SJSA1 (cell line): ENCODE measurements at places on chromosomes 13 and 19. TPM values are rescaled to one million over a fixed set of nuclear protein-coding genes. Genes with fewer than 3 reads are reported as not detected.

DNA sequence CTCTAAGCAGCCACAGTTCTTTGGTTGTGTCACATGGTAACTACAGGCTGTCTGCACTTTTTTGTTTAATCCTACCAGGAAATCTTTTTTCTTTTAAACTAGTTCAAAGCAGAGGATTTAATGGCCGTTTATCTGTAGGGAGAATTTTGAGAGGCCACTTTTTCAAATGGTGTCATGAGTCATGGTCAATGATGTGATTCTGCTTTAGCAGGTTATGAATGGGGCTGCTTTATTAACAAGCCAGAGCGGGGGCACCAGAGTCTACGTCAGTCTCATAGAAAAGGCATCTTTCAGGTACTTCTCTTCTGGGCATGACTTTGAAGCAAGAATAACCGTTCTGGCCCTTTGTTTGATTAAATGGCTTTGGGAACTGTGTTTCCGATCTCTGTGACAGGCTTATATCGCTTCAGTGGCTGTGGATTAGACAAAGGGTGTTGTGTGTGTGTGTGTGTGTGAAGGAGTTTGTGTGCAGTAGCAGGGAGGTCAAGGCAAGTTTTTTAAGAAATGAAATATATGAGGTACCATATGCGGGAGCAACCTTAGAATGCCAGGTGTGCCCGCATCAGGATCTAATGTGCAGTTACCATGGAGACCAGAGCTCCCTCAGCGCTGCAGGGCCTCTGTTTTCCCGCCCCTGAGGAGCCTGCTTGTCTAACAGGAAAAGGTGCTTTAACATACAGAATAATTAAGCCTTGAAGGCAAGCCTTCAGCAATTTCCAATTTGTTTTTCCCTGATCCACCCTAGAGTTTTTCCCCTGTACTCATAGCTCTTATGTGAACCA is 120.5 kb downstream of the KATNAL1 start:
- DNase-seq, result no peak

DNA sequence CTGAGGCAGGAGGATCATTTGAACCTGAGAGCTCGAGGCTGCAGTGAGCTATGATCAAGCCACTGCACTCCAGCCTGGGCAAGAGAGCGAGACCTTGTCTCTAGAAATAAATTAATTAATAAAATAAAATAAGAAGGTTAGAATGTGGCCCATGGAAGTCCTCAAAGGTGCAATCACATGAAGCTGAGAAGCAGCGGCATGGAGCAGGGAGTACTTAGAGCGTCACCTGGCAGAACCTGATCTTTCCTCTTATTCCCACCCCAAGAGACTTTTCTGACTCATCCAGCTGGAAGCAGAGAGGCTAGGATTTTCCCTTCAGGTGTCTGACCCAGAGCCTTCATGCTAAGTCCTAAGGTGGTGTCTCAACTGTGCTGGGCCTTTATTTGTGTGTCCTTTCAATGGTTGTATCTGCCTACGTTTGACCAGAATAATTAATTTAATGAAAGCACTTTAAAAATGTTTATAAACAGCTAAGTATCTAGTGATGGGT is 8.9 kb upstream of the MRPS31 start:
- DNase-seq, result no peak

DNA sequence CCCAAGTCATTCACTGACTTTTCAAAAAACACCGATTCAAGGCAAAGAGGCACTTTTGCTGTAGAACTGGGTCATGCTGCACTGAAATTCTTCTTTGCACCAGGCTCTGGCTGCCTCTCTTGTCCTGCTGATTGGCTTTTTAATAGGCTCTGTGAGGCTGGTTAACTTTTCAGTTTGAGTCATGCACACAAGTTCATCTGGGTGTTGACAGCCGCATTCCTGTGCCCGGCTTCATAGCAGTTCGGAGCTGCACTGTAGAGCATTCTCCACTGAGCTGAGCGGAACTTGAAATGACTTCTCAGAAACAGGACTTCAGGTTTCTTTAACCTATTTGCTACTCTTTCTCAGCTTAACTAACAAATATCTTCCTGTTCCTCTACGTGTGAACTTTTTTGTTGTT is 978.3 kb downstream of the UQCRFS1 start:
- DNase-seq, result no peak

- no peak for DNase-seq
Observed at GRCh38 chr19:10624585-10624984, 768 bp upstream of the SLC44A2 start.

DNA sequence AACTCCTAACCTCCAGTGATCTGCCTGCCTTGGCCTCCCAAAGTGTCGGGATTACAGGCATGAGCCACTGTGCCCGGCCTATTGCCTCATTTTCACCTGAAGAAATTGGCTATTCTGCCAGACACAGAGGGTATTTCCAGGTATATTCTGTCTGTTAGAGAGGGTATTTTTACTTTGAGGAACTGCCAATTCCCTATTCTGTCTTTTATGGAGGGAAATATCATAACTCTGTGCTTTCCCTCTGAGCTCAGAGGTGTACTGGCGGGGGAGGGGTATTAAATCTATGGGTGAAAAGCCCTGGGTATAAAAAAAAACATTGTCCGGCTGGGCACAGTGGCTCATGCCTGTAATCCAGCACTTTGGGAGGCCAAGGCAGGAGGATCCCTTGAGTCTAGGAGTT is 24.8 kb downstream of the TSKS start:
- no peak for DNase-seq

- no peak for DNase-seq
Observed at GRCh38 chr19:40608240-40608621, 7.1 kb downstream of the LTBP4 start.

- no peak for DNase-seq
Observed at GRCh38 chr19:37692956-37693620, 26.5 kb downstream of the ZNF607 start.

- DNase-seq, result no peak
Observed at GRCh38 chr13:29511980-29512379, 83.5 kb downstream of the SLC7A1 start.

- peak; percentile 22 for DNase-seq
Observed at GRCh38 chr13:27336014-27336673, 65.5 kb downstream of the RASL11A start.

The ZNF837 gene
- total RNA-seq, result 2.5 and 7.0 TPM in 2 replicates

The EHD2 gene
- 25.7 and 35.9 TPM in 2 replicates for total RNA-seq

The IGSF23 gene
- 0.37 TPM in 1 of 2 replicates, not detected in the other for total RNA-seq
